ENCODE measurements at places on chromosomes 7 and 10.
A peak's percentile ranks its signal among the peaks of the same experiment; 100 is the strongest.

DNA sequence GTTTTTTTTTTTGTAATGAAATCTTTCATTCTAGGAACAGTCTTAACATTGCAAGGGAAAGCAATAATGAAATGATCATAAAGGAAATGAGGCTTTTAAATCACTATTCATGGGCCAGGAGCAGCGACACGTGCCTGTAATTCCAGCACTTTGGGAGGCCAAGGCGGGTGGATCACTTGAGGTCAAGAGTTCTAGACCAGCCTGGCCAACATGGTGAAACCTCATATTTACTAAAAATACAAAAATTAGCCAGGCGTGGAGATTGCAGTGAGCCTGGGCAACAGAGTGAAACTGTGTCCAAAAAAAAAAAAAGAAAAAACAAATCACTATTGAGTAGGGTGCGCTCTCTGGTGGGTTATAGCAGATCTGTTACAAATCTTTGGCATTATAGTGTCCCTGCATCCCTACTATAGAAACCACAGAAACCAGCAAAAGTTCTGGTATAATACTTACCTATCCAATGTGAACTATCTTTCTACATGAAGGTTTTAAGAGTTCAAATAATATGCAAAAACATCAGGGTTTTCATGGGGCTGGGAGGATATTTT is 72.1 kb downstream of the GLI3 start:
- no peak for DNase-seq

- no peak for DNase-seq
Observed at GRCh38 chr10:33137356-33138005, 179.5 kb upstream of the ITGB1 start.

DNA sequence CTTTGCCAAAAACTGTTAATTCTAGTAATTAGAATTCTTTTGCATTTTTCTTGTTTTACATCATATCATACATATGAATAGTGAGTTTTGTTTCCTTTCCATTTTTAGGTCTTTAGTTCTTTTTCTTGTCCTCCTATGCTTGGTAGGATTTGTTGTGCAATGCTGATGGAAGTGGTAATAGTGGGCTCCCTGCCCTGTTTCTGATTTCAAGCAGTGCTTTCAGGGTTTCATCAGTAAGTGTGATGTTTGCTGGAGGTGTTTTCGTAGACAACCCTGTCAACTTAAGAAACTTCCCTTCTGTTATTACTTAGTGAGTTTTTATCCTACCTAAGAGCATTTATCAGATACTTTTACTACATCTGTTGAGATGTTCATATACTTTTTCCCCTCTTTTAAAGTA is 50.5 kb downstream of the CSGALNACT2 start:
- DNase-seq = peak; percentile 43

DNA sequence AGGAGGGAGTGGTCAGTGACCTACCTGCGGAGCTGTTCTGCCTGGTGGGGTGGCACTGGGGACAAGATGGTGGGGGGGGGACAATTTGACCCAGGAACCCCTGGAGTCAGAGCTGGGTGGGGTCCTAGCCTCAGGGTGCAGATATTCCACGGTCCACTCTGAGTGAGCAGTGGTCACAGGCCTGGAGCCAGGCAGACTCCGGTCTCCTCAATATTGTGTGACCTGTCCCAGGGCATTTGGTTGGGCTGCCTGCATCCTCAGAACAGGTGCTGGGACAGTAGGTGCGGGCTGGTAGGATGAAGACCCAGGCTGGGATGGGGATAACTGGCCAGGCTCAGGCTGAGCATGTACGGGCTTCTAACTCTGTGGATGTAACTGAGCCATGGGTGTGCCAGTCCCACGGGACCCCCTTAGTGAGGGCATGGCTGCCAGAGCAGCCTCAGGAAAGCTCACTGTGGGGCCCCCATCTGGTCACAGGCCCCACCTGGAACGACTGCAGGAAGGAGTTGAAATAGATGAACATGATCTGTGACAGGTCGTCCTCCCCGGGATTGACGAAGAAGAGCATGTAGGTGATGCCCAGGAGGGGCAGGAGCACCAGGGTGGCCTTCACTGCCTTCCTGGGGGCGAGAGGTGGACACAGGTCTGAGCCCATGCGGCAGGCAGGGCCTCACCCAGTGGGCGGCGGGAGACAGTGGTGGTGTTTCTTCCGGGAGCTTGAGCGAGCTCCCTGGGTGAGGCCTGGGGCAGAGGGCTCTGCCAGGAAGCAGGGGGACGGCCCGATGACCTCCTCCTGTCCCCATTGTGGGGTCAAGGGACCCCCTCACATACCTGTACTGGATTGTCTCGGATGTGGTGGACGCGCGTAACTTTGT is 26.9 kb downstream of the CRHR2 start:
- no peak for DNase-seq

GRCh38 chr10:46106410-46107255 is 60.6 kb upstream of the MSMB start:
- DNase-seq = peak; percentile 12

DNA sequence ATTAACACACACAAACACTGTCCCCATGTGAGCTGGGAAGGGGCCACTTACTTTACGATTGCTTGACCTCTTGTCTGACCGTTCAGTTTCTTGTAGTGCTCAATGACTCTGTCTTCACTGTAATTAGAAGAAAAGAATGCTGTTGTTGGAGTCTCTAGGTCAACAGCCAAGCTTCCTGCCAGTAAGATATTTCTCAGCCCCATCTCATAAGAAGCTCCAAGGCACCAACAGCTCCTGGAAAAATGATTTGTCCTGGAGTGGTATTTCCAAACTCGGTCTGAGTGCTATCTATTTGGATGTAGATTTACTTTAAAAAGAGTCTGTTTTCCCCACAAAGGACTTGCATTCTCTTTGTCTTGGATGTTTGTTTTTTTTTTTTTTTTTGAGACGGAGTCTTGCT is 153.7 kb downstream of the PRPF18 start:
- DNase-seq = no peak

- no peak for DNase-seq
Observed at GRCh38 chr10:128579280-128579865, 453.1 kb upstream of the MKI67 start.

GRCh38 chr7:82443547-82444219 is at the start of gene CACNA2D1:
Gene CACNA2D1 (minus strand): TSS chr7:82443777.
- peak; percentile 91 for DNase-seq

DNA sequence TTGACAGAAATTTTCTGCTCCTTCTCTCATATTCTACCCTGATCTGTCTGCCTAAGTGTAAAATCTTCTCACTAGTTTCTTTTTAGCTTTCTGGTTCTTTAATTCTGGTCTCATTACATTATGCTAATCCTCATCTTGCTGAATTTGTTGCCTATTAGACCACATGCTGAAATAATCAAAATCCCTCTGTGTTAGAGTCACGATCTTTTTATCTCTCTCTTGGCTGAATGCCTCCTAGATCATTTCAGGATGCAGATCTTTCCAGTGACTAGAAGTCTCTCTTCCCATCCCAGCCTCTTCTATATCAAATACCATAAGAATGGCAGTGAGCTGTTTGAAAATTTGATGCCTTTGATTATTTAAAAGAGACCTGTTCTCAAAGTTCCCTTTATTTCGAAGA is 661.9 kb downstream of the SORCS1 start:
- no peak for DNase-seq

GRCh38 chr10:28942012-28942411 is 264.7 kb downstream of the BAMBI start:
- no peak for DNase-seq

DNA sequence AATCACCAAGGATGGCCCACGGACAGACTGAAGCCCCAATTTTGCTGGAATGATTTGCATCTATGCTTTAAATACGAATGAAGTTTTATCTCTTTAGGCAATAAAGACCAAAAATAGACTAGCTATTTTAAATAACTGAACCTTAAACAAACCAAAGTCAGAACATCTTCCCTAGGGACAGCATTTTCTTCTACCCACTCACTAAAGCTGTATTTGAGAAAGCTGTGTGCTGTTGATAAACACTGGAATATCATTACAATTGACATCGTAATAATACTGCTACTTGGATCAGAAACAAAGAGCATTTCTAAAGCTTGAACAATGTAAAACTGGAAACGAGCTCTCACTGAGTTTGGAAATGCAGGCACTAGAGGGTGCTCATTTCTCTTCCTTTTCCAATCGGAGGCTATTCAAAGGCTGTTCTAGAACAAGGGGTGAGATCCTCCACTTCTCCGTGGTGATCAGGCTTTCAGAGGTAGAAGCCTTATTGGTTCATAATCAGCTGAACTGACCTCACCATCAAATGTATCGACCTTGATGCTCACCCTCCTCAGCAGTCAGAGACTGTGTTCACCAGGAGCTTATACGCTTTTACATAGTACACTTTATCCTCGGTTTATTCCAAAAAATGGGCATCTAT is 225.3 kb upstream of the PRSS1 start:
- no peak for DNase-seq

DNA sequence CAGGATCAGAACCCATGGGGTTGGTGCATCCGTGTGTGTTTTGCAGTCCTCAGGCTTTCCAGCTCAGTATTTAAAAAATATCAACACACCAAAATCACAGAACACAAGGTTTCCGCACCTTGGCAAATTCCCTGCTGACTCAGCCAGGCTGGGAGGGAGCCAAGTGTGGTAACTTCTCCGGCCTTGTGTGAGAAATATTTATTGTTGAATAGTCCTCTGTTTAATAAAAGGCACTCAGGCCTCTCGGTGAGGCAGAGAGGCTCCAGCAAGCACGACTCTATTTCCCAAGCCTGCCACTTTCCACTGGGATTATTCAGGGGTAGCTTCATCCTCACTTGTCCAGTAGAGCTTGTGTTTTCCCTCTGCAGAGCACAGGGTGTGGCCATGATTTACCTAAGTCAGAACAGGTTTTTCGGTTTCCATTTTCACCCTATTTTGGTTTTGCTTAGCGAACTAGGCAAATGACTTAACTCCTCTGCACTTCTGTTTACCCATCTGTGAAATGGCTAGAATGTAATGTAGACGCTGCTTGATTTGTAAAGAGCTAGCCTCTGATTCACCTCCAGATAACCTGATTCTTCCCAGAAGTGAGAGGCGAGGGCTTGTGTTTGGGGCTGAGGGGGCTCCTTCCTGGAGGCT is 13.0 kb upstream of the CHST15 start:
- peak; percentile 55 for DNase-seq

DNA sequence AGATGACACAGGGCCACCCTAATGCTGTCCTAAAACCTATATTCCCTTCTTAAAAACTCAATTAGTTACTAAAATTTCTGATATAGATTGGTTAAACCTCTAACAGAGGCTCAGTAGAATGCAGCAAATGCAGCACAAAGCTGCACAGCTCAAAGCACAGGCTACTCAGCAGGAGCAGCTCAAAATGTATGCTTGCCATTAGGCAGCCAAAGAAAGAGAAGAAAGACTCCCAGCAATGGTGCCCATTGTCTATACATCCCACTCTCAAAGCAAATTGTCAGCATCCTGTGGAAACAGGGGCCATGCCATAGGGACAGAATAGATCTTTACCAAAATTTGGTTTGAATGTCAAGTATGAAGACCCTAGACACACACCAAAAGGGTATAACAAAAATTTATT is 73.5 kb downstream of the TFPI2 start:
- no peak for DNase-seq

DNA sequence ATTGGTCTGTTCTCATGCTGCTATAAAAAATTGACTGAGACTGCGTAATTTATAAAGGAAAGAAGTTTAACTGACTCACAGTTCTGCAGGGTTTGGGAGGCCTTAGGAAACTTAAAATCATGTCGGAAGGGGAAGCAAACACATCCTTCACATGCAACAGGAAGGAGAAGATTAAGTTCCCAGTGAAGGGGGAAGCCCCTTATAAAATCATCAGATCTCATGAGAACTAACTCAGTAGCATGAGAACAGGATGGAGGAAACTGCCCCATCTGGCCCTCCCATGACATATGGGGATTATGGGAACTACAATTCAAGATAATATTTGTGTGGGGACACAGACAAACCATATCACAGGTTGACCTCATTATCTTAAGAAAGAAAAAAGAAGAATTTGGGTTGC is 134.5 kb downstream of the PPP1R3A start:
- DNase-seq = no peak

GRCh38 chr7:42674541-42674940 is 237.3 kb downstream of the C7orf25 start:
- DNase-seq = no peak

DNA sequence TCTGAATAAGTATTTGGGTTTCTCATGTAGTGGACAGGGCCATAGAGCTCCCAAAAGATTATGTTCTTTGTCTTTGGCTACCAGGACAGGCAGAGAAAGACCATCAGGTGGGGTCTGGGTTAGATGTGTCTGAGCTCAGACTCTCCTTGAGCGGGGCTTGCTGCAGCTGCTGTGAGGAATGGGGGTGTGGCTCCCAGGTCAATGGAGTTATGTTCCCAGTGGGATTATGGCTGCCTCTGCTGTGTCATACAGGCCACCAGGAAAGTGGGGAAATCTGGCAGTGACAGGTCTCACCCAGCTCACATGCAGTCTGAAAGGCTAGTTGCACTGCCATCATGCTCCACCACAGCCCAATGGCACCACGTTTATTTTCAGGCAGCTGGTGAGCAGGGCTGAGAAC is 97.0 kb upstream of the FERD3L start:
- no peak for DNase-seq

DNA sequence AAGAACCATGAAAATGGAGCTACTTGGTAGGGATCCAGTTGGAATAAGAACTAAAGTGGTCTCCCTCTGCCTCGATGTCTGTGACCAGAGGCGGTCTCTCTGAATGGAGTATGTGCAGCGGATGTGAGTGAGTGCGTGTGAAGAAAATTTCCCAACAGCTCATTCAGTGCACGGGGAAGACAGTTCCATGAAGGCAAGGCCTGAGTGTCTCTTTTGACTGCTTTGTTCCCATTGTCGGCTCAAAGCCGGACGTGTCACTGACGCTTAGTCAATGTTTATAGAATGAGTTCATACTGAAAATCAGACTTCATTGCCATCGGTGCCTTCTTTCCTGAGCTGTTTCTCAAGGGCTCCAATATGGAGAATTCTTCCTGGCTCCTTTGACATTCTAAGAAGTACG is 55.3 kb upstream of the GRB10 start:
- DNase-seq = peak; percentile 89

DNA sequence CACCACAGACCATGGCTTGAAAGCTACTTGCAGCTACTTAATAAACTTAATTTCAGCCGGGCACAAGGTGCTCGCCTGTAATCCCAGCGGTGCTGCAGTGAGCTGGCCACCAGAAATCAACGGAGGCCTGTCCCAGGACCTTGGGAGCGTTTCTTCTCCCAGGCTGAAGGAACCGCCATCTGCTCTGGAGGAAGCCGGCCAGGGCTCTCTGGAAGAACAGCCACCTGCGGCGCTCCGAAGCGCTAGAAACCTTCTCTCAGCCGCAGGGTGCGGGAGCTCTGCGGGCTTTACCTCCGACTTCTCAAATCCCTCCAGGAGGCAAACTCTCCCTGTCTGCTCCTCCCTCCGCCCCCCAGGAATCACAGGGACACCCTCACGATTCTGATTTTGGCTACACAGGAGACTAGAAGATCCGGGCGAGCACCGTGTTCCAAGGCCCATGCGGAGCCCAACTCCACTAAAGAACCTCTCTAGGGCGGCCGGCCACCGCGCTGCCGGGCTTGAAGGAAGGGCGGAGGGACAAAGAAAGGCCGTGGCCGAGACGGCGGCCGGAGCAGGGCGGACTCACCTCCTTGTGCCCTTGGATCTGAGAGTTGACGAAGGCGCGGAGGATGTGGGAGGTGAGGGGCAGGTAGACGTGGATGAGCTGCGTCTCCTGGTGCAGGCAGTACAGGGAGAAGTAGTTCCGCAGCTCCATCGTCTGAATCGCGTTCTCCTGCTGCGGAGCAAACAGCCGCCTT is 14.4 kb downstream of the NUDT1 start:
- no peak for DNase-seq
